ENCODE measurements at places on chromosomes 2 and 18.

- DNase-seq = no peak
Observed at GRCh38 chr2:182554950-182555349, 128.1 kb upstream of the PDE1A start.

- no peak for DNase-seq
Observed at GRCh38 chr2:207663870-207664545, 38.8 kb upstream of the METTL21A start.

GRCh38 chr2:143679617-143680016 lies 550.4 kb downstream of the ARHGAP15 start:
- no peak for DNase-seq

GRCh38 chr18:23306822-23307221 lies 146.3 kb upstream of the RIOK3 start:
- no peak for DNase-seq

DNA sequence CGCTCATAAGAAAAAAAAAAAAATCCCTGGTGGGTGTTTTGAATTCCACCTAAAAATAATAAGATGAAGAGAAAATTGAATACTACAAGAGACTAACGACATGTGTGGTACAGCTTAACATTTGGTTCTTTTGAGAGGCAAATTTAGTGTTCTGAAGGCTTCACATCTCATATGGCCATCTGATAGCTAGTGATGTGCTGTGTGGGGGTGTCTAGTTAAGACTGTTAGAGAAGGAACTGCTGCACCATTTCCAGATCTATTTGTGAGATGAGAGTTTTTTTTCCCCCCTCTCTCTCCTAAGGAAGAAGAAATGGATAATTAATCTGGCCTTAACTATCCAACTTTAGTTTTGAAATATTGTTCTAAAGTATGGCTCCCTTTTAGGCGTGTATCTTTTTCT lies 321.6 kb downstream of the SLC4A3 start:
- DNase-seq = no peak

DNA sequence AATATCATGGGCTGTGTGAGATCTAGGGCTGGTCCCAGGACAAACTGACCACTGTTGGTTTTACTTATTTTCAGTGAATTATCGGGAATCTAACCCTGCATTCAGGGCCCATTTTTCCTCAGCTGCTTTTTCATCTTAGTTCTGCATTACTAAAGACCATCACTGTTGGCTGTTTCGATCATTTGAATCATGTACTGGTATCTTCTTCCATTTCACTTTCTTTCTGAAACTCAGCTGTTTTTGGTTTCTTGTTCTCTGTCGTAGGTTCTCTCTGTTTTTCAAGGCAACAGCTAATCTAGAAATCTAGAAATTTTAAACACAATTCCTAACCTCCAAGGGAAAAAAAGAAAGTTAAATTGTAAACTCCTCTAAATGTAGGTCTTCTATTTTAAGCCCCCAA lies 159.9 kb upstream of the SESTD1 start:
- DNase-seq = no peak

GRCh38 chr2:20523073-20523798 lies 76.4 kb downstream of the RHOB start:
- DNase-seq = no peak

- no peak for DNase-seq
Observed at GRCh38 chr2:68734688-68735525, at the start of gene ARHGAP25. TSS of gene ARHGAP25 (plus strand) at chr2:68734811. CDS start at chr2:68735200, 389 bp downstream.

DNA sequence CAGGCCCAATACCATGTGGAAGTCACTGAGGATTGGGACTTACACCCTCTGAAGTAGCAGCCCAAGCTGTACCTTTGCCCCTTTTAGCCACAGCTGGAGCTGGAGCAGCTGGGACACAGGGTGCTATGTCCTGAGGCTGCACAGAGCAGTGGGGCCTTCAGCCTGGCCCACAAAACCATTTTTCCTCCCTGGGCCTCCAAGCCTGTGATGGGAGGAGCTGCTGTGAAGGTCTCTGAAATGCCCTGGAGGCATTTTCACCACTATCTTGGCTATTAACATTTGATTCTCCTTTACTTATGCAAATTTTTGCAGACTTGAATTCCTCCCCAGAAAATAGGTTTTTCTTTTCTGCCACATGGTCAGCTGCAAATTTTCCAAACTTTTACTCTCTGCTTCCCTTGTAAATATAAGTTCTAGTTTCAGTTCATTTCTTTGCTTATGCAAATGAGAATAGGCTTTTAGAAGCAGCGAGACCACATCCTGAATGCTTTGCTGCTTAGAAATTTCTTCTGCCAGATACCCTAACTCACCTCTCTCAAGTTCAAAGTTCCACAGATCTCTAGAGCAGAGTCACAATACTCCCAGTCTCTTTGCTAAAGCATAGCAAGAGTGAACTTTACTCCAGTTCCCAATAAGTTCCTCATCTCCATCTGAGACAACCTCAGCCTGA lies 213.8 kb upstream of the MGAT5 start:
- no peak for DNase-seq

DNA sequence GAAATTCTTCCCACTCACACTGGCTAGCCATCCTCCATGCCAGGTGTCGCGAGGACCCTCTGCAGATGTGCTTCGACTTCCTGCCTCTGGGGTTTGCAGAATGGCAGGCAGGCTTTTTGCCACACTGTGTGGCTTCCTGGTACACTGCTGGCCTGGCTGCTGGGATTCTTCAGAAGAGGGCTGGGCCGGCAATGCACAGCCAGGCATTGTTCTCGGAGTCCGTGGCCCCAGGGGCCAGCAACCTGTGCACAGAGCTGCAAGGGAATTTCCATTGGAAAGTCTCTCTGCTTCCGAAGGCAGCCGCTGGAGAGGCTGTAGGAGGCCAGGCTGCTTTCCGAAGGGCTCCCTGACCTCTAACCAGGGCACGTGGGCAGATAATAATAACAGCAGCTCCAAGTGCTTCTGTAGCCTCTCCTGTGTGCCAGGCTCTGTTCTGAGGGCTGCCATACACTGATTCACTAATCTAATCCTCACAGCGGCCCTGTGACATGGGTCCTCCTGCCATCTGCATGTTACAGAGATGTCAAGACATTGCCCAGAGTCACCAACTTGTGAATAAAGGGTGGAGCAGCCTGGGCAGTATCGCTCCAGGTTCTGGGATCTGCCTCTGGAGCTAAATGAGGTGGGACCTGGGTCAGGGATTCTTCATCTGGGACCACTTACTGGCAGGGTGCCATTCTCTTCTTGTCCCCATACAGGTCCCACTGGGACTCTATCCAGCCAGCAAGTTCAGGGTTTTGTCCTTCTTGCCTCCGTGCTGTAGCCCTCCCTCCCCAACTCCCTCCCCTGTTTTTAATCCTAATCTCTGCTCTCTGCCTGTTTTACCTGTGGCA lies 5.0 kb downstream of the LDLRAD4 start:
- DNase-seq = no peak

GRCh38 chr2:241195506-241196130 lies 7.1 kb downstream of the ANO7 start:
- no peak for DNase-seq

GRCh38 chr2:241304039-241304670 lies 11.3 kb downstream of the HDLBP start:
- DNase-seq = no peak

GRCh38 chr2:164000176-164000575 lies 264.4 kb upstream of the FIGN start:
- DNase-seq = no peak

DNA sequence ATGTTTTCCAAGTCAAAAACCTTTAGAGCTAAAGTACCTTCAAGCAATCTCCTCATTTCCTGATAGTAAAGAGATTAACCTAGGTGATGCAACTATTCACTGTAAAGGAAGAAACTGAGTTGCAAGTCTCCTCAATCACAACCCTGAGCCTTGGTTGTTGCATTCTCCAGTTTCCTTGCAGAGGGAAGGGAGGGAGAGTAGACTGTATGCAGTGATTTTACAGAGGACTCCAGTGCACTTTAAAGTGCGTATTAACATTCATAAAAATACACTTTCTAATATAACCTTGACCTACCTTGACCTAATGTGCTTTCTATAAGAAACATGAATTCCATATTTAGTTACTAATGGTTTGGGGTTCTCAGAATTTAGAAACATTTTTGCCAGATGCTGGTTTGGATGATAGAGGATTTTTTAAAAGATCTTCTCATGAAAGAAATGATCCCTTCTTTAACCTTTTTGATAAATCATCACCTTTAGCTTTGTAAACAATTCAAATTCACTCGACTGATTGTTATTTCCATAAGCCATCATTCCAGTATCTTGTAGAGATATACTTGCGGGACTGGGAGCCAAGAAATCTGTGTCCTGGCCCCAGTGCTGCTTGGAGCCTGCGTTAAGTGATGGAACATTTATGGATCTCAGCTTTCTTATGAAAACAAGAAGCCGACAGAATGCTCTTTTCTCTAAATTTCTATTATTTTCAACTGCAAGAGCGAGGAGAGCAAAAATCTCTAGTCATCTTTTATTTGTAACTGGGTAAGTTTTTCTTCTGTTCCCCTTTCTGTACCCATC lies 228.3 kb downstream of the ZNF521 start:
- DNase-seq = no peak

- DNase-seq = no peak
Observed at GRCh38 chr2:61771904-61772845, 81.7 kb downstream of the FAM161A start.

- no peak for DNase-seq
Observed at GRCh38 chr2:206276169-206276942, 1.9 kb downstream of the ZDBF2 start.

GRCh38 chr2:218010140-218010983 lies 7.6 kb upstream of the TNS1 start:
- no peak for DNase-seq

DNA sequence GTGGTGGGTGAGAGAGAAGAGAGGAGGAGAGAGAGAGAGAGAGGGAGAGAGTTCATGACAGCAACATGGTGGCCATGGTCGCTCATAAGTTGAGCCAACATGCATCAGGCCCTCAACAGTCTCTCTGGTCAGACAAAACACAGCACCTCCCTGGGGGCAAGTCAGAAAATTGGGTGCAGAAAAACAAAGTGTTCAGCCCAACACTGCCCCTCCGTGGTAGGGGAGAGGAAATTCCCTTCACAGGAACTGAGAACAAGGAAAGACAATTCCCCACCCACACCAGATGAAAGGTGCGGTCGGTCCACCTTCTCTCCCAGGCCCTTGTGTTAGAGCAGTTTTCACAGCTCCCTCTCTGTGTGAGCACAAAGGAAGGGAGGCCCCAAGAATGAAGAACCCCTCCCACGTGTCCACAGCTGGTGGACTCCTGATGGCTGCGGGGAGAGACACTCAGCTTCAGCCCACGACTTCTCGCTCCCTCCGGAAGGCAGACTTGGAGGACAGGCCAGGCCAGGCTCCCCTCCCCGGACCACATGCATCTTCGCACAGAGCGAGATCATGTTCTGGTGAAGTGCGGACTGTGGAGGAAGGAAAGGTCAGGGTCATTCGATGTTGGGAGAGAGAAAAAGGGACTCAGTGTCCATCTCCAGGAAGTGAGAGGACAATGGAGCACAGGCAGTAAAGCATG lies 181.7 kb downstream of the ANAPC1 start:
- DNase-seq = no peak

GRCh38 chr2:213007290-213007838 lies 144.0 kb downstream of the IKZF2 start:
- DNase-seq = no peak

Data from effector CD8-positive, alpha-beta T cell (primary cell).